ENCODE measurements at places on chromosomes 12 and 14.

DNA sequence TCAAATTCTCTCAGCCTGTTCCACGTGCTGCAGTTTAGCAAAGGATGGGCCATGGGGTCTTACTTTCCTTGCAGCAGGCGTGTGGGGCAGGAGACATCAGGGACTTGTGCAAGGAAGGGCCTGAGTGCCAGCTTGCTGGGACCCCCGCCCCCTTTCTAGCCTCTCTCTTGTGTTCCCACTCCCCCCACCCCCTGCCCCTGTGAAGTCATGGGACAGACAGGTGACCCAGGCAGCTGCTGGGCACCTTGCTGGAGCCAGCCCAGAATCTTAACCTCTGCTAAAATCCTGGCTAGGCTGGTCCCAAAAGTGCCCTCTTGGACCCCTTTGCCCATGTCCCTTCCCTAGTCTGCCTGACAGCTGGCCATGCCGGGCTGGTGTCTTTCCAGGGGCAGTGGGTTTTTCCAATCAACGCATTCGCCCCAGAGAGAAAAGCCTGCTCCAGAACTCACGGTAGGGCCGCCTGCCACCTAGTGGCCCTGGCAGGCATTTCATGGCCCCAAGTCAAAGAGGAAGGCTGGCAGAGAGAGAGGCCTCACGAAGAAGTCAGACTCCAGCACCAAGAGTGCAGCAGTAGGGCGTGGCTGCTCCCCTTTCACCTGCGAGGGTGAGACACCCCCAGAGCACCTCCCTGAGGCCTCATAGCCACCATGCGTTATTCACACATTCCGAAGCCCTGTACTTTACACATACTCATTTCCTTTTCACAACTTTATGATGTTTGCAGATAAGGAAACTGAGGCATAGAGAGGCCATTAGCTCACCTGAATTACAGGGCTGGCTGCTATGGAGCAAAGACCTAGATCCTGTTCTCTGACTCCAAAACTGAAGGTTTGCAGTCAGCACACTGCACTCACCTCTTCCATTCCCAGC is 67.4 kb downstream of the LGMN start:
- DNase-seq = no peak

DNA sequence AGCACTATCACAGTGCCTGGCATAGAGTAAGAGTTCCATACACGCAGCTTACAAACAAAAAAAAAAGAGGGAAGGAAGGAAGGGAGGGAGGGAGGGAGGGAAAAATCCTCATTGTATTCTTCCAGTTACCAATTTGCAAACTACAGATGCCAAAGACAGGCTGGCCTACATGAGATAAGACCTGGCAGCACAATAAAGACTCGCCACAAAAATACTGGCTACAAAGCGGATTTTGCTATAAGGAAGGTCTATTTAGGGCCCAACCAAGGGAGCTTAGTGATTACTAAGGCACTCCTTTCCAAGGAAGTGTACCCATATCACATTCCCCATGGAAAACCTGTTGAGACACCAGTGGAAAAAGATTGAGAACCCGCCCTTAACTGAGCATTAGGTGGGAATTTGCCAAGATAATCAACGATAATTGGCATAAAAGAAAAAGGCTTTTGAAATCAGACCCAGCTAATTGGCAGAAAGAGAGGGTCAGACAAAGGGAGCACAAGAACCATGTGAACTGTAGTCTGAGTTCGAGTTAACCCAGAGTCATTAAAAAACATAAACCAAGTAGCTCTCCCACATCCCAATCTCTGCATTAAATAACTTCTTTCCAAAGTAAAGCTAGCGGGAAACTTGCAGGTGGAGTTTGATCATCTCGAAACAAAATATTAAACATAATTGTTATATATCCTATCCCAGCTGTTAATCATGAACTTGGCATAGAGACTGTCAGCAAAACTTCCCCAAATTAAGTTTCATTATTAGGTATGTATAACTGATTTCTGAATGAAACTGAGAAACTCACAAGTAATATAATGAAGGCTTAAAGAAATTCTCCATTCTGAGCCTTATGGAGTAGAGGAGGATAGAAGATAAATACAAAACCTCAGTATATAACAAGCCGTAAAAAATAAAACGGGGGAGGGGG is 50.1 kb downstream of the PHLDA1 start:
- no peak for DNase-seq

GRCh38 chr12:87756111-87756510 is 273.1 kb downstream of the C12orf50 start:
- no peak for DNase-seq

- no peak for DNase-seq
Observed at GRCh38 chr12:65113621-65114035, 7.5 kb downstream of the WIF1 start.

DNA sequence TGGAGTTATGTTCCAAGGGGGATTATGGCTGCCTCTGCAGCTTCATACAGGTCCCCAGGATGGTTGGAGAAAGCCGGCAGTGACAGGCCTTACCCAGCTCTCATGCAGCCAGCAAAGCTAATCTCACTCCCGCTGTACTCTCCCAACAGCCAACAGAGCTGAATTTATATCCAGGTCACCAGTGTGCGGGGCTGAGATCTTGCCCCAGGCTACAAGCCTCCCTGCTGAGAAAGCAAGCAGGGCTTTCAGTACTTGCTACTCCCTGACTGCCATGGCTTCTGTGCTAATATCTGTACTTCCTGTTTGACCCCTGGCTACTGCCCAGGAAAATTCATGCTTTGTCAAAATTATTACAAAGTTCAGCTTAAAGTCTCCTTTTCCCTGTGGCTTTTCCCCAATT is 92.9 kb downstream of the ATP23 start:
- DNase-seq = no peak

GRCh38 chr14:64700894-64701293 is 3.3 kb upstream of the PLEKHG3 start:
- no peak for DNase-seq

DNA sequence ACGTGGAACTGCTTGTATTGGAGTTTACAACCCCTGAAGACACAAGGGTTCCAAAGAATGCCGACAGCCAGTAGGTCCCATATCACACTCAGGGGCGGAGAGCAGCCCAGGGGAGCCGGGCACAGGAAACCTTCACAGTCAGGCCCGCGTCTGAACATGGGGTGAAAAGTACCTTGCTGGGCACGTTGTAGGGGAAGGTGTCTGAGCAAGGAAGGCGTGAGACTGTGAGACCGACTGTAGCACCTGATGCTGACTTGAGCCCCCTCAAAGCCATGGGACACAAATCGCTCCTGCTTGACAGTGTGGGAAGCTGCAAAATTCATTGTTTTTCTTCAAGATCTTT is 14.7 kb downstream of the RIMBP2 start:
- DNase-seq = no peak

DNA sequence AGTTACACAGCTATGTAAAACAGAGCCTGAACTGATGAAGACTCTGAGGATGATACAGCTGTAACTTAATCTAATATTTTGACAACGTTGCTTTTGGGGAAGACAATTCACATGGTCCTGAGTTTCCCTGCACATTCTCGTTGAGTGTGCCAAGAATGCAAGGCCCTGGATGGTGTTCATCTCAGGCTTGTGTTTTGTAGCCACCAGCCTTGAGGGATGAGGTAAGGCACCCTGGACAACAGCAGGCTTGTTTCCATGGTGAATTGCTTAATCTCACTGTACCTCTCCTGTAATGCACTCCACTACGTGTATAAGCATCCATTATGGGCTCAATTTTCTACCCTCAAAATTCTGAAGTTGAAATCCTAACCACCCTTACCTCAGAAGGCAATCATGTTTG is 2.1 kb downstream of the CATSPERB start:
- DNase-seq = no peak

DNA sequence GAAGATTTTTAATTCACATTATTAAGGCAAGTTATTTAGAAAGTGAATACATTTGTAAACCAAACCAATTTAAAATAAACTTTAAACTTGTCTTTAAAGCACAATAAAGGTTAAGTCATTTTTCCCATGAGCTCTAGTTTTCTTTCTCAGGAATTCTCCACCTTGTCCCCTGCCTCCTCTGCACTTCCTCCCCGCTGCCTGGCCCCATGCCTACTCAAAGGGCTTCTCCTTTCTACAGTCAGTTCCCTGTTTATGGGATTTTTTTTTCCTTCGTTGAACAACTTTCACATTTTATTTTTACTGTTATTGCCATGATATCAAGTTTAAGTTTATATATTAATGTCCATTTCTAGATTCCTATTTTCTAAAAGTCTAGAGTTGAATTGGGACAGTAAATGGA is 223.0 kb downstream of the SLC25A21 start:
- no peak for DNase-seq

DNA sequence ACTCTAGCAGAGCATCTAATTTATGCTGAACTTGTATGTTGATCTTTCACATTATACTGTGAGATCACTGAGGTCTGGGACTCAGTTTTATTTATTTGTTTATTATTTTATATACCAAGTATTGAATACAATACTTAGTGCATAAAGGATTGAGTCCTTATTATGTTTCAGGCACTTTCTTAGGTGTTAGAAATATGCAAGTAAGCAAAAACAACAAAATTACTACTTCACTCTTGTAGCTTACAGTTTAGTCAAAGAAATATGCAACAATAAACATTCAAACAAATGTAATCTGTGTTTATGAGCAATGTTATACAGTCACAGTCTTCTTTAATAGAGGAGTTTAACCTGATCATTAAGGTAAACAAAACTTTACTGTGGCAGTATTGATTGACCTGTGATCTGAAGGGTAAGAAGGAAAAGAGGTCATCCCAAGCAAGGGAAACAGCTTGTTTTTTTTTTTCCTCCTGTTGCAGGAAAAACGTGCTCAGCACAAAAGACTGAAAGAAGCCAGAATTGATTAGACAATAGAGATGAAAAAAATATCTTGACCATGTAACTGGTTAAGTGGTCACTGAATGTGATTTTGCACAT is 990.7 kb downstream of the TRHDE start:
- no peak for DNase-seq

DNA sequence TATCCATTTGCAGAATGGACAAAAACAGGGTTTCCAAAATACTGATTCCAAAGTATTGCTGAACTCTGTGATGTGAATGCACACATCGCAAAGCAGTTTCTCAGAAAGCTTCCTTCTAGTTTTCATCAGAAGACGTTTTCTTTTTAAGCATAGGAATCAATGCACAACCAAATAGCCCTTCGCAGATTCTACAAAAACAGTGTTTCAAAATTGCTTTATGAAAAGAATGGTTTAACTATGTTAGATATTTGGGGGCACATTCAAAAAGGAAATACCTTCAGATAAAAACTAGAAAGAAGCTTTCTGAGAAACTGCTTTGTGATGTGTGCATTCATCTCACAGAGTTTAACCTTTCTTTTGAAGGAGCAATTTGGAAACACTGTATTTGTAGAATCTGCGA is 569.7 kb downstream of the ALG10 start:
- DNase-seq = no peak

DNA sequence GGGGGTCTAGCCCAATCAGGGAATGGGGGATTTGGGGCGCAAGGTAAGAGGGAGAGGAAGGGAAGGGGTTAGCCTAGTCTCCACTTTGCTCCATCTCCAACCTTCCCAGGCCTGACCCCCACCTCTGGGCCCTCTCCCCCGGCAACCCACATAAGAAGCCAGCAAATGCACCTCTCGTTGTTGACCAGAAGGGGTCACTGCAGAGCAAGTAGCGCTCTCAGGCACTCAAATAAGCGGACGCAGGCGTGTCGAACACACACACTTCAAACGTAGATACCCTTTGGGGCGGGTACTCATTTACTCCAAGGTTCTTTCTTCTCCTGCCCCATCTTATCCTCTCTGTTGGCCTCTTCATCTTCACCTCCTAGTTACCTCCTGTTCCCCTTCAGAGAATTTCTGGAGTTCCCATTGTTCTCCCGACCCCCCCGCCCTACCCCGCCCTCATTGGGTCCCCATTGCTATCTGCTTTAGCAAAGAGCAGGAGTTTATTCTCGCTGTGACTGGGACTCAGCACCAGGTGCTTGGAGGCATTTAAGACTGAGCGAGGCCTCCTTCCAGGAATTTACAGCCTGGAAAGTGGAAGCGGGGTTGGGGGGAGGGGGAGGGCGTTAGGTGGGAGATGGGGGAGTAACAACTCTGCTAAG is 1.5 kb upstream of the SRRM4 start:
- no peak for DNase-seq

DNA sequence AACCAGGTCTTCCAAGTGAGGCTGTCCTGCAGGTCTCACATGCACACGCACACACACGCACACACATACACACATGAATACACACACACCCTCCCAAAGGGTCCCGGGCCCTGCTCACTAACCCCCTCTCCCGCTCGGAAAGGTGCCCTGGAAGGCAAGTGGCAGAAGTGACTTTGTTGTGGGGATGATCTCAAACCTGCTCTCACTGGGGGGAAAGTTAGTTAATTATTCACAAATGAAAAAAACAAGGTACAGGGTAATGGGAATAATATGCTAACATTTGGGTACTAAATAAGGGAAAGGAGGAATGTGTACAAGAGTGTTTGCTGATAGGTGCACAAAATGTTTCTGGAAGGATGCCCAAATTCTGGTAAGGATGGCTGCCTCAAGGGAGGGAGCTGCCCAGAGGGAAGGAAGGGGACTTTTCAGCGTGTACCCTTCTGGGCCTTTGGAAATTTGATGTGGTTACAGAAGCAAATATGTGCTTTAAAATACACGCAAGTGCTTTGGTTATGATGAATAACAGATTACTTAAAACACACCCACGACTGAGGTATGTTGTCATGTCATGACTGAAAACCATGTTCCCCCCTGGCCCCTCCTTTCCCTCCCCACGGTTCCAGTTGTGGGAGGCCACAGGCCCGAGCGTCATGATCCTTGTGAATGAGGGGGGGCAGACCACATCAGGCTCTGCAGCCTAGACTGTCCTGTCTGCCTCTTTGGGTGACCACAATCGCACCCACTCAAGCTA is 43.3 kb upstream of the PLEKHG6 start:
- DNase-seq = no peak

DNA sequence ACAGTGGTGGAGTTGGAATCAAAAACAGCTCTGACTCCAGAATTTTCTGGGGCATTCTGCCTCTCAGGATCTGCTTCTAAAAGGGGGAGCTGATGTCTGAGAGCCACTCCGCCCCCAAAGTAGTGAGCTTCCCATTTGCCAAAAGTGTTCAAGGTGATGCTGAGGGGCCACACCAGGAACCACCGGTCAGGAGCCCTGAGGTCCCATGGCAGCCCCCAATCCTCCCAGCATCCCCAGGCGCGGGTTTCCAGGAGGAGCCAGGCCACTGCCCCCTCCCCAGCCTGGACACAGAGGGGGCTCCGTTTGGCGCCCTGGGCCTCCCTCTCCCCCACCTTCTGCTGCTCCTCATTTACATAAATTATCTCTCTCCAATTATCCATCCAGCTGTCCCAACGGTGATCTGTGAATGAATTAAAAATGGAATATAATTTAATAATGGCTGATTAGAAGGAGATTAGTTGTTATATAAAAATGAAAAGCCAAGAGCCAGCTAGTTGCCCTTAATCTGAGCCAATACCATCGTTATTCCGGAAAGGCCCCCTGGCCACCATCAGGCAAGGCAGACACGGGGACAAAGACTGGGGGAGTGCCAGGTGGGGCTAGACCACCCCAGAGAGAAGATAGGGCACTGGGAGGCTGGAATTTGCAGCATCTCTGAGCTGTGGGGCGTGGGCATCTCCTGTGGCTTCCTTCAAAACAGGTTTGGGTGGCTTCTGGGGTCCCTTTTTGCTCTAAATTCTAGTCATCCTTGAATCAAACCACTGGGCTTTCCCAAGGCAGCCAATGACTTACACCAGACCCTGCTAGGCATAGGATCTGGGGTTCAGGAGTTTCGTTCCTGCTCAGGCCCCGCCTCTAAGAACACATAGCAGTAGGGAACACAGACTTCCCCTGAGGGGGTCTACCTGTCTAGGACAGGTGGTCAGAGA is 19.7 kb upstream of the VSX2 start:
- DNase-seq = no peak

Measured in esophagus squamous epithelium (tissue), 5 donors.